HCT116 (cell line): ENCODE measurements at places on chromosomes 6 and 20.

- no peaks in the 10 kb centered on the region for H3K27me3 ChIP-seq
- H3K4me3 ChIP-seq, result no peak overlapping the region
- DNase-seq, result peak; percentile 44
Measured at GRCh38 chr6:593139-593906, 63.6 kb downstream of the HUS1B start.

DNA sequence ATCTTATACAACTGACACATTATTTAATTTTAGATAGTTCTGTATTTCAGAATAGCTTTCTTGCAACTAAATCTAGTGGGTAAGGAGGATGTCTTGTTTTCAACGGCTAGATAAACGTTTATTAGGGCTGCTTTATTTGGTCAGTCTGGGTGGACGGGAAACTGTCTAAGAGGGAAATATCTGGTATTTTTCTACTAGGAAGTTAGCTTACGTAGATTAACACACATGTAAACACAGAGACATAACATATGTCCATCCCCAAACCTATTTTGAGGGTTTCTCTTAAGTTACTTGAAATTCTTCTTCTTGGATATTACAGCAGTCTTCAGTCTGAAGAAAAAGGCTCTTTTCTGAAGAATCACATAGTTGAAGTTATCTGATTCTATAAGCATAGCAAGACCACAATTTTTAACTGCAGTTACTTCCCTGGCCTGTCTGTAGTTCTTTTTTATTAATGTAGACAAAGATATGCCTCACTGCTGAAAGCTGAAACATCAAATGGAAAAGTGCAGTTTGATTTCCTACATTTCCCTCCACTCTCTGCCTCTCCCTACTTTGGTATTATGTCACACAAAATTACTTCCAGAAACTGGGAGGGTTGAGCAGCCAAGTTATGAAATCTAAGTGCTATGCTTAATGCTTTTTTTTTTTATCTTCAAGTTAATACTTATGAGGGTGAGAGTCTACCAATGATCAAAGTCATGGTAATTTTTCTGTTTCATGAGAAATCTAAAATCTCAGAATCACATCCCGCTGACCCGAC is 37.4 kb downstream of the PLAGL1 start:
- no peaks in the 10 kb centered on the region for H3K27me3 ChIP-seq
- no peaks in the 10 kb centered on the region for H3K36me3 ChIP-seq
- no peaks in the 10 kb centered on the region for H3K4me1 ChIP-seq
- no peak overlapping the region for H3K4me3 ChIP-seq
- no peak overlapping the region for H3K27ac ChIP-seq

GRCh38 chr20:11195169-11195568 is 521.4 kb upstream of the JAG1 start:
- DNase-seq, result no peak
- no peaks in the 10 kb centered on the region for H3K27me3 ChIP-seq
- no peak overlapping the region for H3K4me3 ChIP-seq
- peaks cover 4% of the 10 kb centered on the region; the same call in 1 of the 2 replicates for H3K4me1 ChIP-seq
- H3K27ac ChIP-seq, result no peak overlapping the region

DNA sequence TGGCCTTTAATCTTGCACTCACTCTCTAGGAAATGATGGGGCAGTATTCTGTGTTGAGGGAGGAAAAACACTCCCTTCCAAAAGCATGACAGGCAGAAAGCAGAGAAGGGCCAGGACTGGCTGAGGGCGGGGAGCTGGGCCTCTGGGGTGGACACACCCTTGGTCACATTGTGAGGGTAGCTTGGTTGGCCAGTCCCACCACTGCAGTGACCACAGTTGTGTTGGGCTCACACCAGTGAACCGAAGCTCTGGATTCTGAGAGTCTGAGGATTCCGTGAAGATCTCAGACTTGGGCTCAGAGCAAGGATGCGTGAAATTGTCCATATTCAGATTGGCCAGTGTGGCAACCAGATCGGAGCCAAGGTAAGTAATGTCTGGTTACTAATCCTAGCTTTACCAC is at the start of gene TUBB1:
Gene TUBB1, plus strand, starts transcription at position 213 of the 400 bp plus-strand sequence. Its CDS starts 94 bp downstream, at position 307.
- peaks cover 3% of the 10 kb centered on the region; the same call in 1 of the 2 replicates for H3K36me3 ChIP-seq
- H3K4me1 ChIP-seq, result no peaks in the 10 kb centered on the region
- H3K4me3 ChIP-seq, result no peak within 1 kb of the TSS

- H3K27ac ChIP-seq, result no peak overlapping the region
- no peak overlapping the region for H3K4me3 ChIP-seq
- peaks cover 17% of the 10 kb centered on the region for H3K4me1 ChIP-seq
- H3K36me3 ChIP-seq, result no peaks in the 10 kb centered on the region
- H3K27me3 ChIP-seq, result no peaks in the 10 kb centered on the region
- no peak for DNase-seq
Measured at GRCh38 chr6:139529420-139529819, 155.0 kb upstream of the CITED2 start.
